ENCODE measurements at places on chromosomes 5 and 9.

- peak; percentile 8 for DNase-seq
Observed at GRCh38 chr5:152505442-152506042, 100.5 kb upstream of the NMUR2 start.

DNA sequence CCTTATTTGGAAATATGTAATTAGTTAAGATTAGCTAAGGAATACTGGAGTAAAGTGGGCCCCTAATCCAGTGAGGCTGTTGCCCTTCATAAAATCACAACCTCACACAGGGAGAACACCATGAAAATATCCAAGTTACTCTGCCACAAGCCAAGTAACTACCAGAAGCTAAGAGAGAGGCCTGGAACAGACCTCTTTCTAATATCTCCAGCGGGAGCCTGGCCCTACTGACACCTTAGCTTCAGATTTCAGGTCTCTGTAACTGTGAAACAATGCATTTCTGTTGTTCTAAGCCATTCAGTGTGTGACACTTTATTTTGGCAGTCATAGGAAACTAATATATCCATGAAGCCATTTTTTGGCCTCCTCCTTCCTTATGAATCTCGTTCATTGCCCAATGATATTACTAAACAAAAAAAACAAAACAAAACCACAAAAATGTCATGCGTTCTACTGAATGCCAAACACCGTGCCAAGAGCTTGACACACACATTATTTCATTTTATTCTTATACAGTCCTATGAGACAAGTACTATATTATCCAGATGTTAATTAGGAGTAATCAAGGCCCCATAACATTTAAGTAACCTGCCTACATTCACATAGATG lies 699.0 kb downstream of the MAT2B start:
- no peak for DNase-seq

GRCh38 chr9:76592091-76592973 lies 133.3 kb downstream of the GCNT1 start:
- no peak for DNase-seq

DNA sequence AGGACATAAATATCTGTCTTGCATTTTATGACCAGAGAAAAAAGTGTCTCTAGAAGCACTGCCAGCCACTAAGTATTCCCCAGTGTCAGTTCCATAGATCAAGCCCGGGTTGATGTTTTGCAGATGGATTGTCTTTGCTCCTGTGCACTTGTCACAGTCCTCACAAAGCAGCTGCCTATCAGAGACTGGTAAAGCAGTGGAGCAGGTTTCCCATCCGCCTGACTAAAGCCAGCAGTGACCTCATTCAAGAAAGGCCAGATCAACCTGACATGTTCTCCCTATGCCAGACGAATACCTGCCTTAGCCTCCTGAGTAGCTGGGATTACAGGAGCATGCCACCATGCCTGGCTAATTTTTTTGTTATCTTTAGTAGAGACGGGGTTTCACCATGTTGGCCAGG lies 26.8 kb upstream of the GARNL3 start:
- no peak for DNase-seq

DNA sequence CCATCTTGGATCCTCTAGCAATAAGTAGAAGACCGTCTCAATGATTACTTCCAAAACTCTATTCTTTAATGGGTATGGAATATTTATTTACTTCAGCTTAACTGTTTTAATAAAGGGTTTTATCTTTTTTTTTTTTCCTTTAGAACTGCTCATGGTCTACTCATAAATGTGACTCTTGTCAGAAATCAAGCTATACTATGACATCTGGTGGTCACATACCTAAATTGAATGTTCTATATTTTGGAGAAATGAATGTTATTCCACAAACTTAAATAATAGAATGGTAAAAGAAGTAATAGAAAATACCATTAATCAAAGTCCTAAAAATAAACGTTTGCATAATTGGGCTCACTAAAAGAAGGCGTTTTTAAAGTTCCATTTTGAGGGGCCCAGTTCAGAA lies 131.2 kb upstream of the PLCXD3 start:
- DNase-seq: no peak

GRCh38 chr5:42108468-42108867 lies 183.4 kb downstream of the FBXO4 start:
- DNase-seq: no peak
